ENCODE measurements at places on chromosomes 1 and 21. TPM values are rescaled to one million over a fixed set of nuclear protein-coding genes. Genes with fewer than 3 reads are reported as not detected.

The PDPN gene
- not detected for polyA plus RNA-seq

The OR2T29 gene
- not detected for polyA plus RNA-seq

DNA sequence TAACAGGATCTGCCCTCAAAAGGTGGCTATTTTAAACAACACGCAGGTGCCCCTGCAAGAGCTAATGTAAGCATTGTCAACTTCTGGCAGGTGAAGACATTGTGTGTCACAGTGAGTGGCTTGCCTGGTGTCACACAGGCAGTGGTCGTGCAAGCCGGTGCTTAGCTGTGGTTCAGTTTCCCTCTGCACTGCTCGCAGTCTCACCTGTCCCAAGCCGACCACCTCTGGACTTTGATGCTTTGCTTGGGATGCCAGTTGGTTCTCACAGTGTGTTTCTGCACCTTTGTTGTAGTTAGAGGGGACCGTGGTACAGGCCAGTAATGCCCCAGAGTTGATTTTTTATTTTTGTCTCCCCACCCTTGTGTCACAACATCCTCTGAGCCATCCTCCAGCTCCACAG is 85.2 kb downstream of the UCK2 start:
- no peaks in the 10 kb centered on the region for H3K27me3 ChIP-seq
- H3K4me3 ChIP-seq, result no peak overlapping the region
- no peak overlapping the region for H3K27ac ChIP-seq
- no peak for DNase-seq
- peaks cover 28% of the 10 kb centered on the region for H3K36me3 ChIP-seq

- H3K36me3 ChIP-seq, result no peaks in the 10 kb centered on the region
- H3K27me3 ChIP-seq, result no peaks in the 10 kb centered on the region
- DNase-seq, result no peak
- peaks cover 12% of the 10 kb centered on the region for H3K4me1 ChIP-seq
Measured at GRCh38 chr1:50980505-50980904, 10.5 kb downstream of the CDKN2C start.

DNA sequence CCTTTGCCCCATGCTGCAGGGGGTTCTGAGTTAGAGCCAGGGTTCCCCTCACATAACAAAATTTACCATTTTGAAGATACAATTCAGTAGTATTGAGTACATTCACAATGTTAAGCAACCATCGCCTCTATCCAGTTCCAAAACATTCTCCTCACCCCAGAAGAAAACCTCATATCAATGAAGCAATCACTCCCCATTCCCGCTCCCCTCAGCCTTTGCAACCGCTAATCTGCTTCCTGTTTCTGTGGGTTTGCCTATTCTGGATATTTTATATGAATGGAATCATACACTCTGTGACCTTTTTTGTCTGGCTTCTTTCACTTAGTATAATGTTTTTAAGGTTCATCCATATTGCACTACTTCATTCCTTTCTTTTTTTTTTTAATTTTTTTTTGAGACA is 32.9 kb downstream of the SERINC2 start:
- peaks cover 24% of the 10 kb centered on the region for H3K27me3 ChIP-seq
- H3K4me1 ChIP-seq, result peaks cover 2% of the 10 kb centered on the region
- DNase-seq, result no peak
- H3K36me3 ChIP-seq, result no peaks in the 10 kb centered on the region
- H3K4me3 ChIP-seq, result no peak overlapping the region
- H3K27ac ChIP-seq, result no peak overlapping the region

DNA sequence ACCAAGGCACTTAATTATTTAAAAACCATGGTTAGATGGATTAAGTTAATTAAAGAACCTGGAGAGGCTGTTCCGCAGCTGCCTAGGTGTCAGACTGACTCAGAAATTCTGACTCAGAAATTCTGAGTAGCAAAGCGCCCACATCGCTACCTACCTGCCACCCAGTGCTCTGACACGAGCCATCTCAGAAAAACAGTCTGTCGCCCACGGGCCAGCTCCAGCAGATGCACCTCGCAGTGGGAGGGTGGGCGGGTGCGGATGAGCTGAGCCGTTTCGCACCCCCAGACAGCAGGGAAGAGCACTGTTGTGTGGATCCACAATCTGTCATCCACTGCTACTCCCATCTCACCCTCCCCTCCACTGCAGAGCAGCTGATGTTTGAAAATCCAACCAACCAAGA is 13.5 kb downstream of the KCNK1 start:
- no peak overlapping the region for H3K27ac ChIP-seq
- peaks cover 30% of the 10 kb centered on the region for H3K4me1 ChIP-seq
- H3K4me3 ChIP-seq, result no peak overlapping the region
- no peaks in the 10 kb centered on the region for H3K27me3 ChIP-seq
- no peak for DNase-seq
- H3K36me3 ChIP-seq, result peaks cover 20% of the 10 kb centered on the region

- no peaks in the 10 kb centered on the region for H3K36me3 ChIP-seq
- DNase-seq, result no peak
Measured at GRCh38 chr1:64050601-64051000, 152.8 kb upstream of the UBE2U start.

DNA sequence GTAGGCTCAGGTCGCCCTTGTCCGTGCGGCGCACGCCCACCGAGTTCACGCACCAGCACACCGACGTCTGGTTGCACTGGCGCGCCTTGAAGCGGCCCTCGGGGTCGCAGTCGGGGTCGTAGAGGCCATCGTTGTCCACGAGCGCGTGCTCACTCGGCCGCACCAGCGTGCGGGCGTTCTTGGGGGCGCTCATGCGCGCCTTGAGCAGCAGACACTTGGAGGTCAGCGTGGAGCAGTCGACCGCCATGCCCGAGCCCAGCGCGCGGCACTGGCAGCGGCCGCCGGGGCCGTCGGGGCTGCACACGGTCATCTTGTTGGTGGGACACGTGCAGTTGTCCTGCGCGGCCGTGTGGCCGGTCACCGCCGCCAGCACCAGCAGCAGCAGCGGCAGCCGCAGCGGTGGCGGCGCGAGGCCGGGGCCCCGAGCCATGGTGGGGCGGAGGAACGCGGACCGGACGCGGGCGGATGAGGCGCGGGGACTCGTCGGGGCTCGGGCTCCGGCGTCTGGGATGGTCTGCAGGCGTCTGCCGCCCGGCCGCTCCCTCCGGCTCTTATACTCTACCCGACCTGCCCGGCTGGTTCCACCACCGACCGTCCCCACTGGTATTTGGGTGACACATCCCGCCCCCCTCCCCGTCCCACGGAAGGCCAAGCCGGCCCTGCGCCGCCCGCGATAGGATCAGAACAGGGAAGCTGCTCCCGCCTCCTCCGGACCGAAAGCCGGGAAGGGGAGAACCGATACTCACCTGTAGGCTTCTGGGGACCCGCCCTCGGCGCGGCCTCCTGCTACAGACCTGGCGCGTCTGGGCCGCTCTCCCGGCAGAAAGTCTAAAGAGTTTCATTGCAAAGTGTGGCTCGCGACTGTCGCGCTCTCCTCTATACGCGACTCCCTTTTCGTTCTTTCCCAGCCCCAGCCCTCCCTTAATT is at the start of gene TACSTD2:
TSS of gene TACSTD2 (minus strand) at position 526 of the 927 bp plus-strand sequence. CDS start at position 430, 96 bp downstream.
- 0 out of 3 replicates have a peak, but pooled peaks cover 2% of the 10 kb centered on the region for H3K27me3 ChIP-seq
- no peaks in the 10 kb centered on the region for H3K36me3 ChIP-seq
- H3K4me1 ChIP-seq, result no peaks in the 10 kb centered on the region
- no peak for DNase-seq
